ENCODE measurements at places on chromosomes 6 and 20.

GRCh38 chr20:11060423-11061185, 386.8 kb upstream of the JAG1 start:
- no peak for DNase-seq

DNA sequence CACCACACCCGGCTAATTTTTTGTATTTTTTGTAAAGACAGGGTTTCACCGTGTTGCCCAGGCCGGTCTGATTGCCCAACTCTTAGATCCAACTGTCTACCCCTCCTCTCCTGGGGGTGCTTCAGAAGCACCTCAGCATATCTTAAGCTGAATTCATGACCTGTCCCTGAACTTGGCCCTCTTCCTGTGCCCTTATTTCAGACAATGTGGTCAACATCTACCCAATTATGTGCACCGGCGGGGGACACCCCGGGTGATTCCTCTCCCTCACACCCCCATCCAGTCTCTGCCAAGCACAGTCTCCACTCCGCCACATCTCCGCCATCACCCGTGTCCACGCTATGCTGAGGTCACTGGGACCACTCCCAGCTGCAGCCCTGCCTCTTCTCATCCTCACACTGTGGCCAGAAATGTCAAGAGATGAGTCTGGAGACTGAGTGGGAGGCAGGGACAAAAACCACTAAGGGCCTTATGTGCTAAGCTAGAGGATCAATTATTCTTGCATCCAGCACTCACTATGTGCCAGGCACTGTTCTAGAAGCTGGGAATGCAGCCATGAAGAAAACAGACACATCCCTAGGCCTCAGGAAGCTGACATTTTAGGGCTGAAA, 111.9 kb downstream of the ARMC2 start:
- DNase-seq, result no peak

GRCh38 chr20:658731-659291, 5.8 kb upstream of the SRXN1 start:
- no peak for DNase-seq

GRCh38 chr20:8471465-8471864, 339.4 kb downstream of the PLCB1 start:
- DNase-seq, result no peak
